NCI-H2107 (cell line): ENCODE measurements at places on chromosomes 11 and 22.

DNA sequence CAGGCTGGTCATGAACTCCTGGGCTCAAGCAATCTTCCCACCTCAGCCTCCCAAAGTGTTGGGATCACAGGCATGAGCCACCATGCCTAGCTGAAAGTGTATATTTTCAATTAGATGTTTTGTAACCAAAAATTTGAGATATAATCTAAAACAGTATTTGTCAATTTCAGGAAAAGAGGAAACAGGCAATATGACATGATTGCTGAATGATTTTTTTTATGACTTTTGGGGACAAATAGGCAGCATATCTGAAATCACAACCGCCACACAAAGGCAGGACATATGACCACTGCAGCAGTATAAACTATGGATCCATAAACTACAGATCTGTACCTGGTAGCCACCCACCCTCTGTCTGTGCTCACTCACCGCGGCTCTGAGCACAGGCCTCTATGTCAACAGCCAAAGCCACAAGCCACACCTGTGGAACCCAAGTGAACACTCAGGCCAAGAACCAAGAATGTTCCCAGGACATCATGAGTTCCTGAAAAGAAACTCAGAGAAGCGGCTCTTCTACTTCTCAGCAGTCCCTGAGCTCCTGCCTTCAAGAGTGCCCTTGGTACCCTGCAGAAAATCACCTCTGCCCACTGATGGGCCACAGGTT, 22.5 kb downstream of the PISD start:
- no peak for DNase-seq

DNA sequence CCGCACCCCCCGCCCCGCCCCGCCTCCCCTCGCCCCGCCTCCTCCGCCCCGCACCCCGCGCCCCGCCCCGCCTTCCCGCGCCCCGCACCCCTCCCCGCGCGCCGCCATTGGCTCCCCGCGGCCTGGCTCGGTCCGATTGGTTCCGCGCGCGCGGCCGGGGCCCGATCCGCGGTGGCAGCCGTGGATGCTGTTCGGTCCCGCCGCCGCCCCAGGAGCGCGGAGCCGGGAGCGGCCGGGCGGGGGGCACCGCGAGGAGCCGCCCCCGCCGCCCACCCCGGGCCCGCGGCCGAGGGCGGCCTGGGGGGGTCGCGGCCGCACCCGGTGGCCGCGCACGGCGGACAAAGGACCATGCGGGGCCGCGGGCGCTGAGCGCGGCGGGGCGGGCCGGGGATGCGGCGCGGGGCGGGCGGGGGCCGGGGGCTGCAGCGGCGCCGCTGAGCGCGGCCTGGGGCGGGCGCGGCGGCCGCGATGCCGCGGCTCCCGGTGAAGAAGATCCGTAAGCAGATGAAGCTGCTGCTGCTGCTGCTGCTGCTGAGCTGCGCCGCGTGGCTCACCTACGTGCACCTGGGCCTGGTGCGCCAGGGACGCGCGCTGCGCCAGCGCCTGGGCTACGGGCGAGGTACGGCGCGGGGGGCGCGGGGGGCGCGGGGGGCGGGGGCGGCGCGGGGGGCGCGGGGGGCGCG, at the start of gene B4GALNT4:
Gene B4GALNT4, plus strand, starts transcription at position 164 of the 683 bp plus-strand sequence. Its CDS starts 305 bp downstream, at position 469.
- DNase-seq = peak; percentile 17

- DNase-seq = no peak
Observed at GRCh38 chr11:9091044-9091922, at the start of gene SCUBE2. TSS of gene SCUBE2 (minus strand) at chr11:9091599. CDS start at chr11:9091528, 71 bp downstream.

GRCh38 chr22:39574779-39575551, 4.4 kb downstream of the CACNA1I start:
- DNase-seq = no peak

DNA sequence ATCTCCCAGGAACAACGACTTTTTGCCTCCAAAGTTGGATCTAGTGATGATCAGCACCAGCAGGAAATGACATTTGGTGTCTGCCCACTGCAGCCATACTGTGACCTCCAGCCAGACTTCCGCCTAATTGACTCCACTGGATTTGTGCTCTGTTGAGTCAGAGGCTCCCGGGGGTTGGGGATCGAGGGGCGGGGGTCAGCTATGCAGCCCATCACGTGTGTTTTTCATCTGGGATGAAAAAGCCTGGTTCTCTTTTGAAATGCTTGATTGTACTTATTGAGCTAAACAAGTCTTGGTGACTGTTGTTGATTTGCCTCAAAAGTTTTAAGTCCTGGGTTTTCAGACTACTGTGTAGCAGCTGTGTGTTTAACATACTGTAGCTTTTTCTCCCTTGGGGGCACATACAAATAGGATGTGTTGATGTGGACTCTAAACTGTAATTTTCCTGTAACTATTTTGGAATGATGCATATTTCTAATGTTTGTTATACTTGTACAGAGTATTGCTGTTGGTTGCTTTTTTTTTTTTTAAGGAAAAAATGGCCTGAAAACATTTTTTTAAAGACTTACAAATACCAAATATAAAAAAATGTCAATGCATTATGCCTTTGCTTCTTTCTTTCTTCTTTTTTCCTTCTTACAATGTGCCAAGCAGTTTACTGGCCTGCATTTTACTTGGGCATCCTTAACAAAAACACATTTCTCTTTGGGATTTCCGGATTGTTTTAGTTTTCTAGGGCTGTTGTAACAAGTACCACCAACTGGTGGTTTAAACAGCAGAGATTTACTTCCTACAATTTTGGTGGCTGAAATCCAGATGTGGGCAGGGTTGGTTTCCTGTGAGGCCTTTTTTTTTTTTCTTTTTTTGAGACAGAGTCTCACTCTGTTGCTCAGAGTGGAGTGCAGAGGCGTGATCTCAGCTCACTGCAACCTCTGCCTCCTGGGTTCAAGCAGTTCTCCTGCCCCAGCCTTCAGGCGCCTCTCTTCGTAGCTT, 46.1 kb upstream of the OR4B1 start:
- DNase-seq = no peak
